ENCODE measurements at places on chromosomes 16 and 17.

DNA sequence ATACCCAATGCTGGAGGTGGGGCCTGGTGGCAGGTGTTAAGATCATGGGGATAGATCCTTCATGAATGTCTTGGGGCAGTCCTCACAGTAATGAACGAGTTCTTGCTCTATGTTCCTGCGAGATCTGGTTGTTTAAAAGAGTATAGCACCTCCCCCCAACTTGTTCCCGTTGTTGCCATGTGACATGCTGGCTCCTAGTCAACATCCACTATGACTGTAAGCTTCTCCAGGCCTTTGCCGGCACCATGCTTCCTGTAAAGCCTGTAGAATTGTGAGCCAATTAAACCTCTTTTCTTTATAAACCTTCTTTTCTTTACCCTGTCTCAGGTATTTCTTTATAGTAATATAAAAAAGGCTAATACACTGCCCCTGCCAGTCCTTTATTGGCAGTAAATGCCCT lies 33.3 kb downstream of the RANBP10 start:
- no peak for DNase-seq

DNA sequence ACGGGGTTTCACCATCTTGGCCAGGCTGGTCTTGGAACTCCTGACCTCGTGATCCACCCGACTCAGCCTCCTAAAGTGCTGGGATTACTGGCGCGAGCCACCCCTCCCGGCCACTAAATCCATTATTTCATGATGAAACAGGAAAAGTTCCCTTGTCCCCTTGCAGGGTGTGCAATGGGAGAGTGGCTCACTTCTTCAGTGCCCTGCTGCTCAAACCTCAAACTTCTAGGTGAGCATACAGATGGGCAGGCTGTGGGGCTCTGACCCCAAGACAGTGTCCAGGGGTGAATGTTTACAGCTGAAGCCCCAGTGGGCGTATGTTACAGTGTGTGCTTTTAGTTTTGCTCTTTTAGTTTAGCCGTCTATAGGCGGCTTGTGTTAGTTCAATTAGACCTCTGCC lies 34.7 kb downstream of the GJC1 start:
- no peak for DNase-seq

DNA sequence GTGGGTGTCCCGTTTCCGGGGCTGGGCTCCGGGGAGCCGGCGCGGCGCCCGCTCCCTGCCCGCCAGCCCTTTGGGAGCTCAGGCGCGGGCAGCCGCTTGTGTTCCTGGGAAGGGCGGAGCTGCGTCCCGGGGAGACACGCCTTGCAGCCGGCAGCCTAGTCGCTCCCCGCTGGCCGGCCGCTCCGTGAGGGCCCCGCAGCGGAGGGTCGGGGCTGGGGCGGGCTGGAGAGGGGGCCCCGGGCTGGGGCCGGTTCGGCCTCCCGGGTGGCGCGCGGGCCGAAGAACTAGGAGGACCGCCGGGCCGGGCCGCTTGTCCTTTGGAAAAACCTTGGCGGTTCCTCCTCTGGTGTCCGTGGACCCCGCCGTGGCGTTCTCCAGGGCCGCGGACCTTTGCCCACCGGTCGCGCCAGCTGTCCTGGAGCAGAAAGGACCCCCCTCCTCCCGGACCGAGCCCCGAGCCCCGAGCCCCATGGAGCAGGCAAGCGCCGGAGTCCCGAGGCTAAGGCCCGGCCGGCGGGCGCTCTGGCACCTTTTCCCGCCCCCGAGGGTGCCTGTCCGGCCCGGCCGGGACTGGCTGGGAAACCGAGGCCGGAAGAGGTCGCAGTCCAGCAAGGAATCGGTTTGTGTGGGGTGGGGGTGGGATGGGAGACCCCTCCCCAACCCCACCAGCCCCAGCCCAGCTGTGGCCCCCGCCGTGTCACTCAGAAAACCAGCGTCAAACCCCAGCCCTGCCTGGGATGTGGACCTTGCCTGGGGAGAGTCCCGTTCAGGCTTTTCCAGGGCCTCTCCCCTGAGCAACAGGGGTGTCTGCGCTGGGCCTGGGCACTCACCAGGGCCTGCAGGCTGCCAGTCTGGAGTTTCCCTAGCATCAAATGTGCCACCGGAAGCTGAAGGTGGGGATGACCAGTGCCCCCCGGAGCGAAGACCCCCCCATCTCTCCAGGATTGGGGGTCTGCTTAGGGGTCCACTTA lies 6.8 kb upstream of the TBC1D3B start:
- no peak for DNase-seq

- no peak for DNase-seq
Observed at GRCh38 chr16:49969091-49970030, 55.7 kb upstream of the CNEP1R1 start.

DNA sequence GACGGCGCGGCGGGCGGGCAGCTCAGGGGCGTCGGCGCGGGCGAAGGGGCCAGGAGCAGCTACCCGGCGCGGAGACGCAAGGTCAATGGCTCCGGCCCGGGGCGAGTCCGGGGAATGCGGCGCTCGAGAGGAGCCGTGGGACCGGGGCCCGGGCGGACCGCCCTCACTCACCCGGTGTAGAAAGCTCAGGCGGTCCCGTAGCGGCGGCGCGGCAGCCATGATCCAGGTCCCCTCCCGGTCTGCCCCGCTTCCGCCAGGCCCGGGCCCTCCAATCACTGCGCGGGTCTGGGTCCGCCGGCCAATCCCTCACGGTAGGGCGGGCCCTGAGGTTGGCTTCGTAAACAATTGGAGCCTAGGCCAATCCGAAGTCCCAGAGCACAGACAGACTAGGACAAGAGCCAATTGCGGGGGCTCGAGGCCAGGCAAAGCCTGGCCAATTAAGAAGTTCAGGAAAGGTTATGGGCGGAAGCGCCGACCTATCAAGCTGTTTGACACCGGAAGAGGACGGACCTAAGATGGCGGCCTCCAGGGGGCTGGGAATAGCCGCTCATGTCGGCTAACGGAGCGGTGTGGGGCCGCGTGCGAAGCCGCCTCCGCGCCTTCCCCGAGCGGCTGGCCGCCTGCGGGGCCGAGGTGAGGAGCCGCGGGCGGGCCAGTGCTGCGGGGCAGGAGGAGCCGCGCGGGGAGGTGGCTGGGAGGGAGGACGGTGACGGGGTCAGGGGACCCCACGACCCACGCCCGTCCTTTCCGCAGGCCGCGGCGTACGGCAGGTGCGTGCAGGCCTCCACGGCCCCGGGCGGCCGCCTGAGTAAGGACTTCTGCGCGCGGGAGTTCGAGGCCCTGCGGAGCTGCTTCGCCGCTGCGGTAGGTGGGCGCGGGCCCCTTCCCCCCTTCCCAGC lies at the start of the genes NDUFAF8 and TEPSIN:
Gene NDUFAF8, plus strand, starts transcription at position 504 of the 899 bp plus-strand sequence. Its CDS starts 46 bp downstream, at position 550.
Gene TEPSIN, minus strand, starts transcription at position 241 of the 899 bp plus-strand sequence. Its CDS starts 22 bp downstream, at position 219.
- peak; percentile 100 for DNase-seq

DNA sequence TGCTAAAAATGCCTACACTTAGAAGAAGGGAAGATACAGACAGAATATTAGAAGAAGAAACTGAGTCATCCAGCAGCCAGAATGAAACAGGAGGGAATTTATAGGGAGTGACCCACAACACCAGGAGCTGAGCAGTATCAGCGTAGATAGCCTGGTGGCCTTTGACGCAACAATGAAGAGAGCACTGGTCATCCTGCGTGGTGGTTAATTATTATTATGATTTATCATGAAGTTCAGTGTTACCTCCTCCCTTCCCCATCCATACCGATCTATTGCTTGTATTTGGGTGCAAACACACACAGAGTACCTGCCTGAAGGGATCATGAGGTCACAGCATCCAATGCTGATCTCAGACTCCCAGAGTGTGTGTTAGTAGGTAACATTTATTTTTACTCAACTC lies 38.5 kb downstream of the ERCC4 start:
- no peak for DNase-seq

DNA sequence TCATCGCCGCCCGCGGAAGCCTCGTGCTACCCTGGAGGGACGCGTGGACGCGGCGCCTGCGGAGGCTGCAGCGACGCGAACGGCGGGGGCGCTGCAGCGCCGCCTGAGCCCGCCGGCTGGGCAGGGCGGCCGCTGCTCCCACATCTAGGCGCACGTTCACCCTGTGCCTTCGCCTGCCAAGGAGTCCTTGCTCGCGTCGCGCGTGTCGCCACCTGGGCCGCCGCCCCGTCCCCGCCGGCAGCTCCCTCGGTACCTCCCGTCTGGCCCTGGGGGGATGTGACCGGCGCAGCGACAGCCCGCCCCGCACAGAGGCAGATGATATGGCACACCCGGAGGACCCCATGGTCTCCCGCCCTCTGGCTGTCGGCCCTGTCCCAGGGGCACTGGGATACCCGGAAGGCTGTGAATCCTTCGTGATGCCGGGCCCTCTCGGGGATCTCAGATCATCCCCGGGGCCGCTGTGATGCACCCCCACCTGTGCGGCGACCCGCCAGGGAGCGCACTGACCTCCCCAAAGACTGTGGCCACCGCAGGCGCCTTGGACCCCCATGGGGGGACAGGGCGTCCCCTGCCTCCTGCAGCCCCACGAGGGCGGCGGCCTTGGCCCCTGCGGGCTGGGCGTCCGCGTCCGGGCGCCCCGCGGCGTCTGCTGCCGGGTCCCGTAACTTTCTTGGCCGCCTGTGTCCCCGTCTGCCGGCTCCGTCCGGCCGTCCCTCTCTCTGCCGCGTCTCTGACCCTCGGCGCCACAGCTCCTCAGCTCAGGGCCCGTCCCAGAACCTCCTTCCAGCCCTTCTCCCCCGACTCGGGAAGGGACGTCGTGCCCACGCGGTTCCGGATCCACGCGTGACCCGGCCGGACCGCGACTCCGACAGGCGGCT lies 689 bp upstream of the TBC1D24 start:
- DNase-seq: peak; percentile 51

GRCh38 chr16:56341656-56342399 lies 83.5 kb downstream of the AMFR start:
- no peak for DNase-seq

DNA sequence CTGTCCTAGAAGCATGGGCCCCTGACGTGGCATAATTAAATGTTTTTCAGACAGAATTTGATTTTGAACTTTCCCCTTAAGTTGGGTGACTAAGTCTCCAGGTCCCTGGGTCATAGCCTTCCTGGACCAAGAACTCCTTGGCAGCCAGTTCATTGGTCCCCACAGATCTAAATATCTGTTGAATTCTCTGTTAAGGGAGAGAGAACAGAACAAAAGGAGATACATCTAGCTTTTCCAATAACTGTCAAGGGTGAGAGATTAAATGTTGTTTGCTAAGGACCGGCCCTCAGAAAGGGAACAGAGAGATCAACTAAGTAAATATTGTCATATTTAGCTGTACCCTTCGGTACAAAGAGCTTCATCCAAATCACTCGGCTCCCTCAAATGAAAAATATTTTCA lies 78.2 kb upstream of the NOL11 start:
- DNase-seq: no peak

DNA sequence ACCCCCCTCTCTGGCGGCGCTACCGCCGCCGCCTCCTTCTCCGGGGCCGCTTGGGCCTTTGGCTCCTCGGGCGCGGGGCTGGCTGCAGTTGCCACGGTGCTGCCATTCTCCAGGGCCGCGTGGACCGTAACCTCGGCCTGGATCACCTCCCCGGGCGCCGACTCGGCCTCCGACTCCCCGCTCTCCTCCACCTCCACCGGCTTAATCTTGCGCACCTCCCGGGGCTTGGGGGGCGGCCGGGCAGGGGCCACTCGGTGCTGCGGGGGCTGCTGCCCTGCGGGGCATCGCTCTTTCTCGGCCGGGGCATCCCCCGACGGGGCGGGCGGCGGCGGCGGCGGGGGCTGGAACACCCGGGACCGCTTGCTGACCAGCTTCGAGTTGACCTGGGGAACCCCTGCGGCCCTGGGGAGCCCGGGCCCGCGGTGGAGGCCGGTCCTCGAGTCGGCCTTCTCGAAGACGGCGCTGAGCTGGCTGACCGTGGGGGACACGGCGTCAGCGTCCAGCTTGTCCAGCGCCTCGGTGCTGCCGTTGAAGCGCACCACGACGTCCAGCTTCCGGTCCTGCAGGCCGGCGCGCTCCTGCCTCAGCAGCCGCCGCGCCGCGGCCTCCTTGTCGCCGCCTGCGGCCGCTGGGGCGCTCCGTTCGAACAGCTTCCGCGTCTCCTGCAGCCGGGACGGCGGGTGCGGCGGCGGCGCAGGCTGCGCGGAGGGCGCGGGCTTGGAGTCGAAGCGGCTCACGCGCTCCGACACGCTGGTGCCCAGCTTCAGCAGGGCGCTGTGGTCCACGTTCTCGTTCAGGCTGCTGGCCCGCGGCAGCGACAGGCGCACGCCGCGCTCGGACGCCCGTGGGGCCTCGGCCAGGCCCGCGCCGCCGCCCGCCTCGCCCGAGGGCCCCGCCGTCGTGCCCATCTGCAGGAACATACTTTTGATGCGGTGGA lies 792 bp downstream of the PPP1R9B start:
- DNase-seq: peak; percentile 34

DNA sequence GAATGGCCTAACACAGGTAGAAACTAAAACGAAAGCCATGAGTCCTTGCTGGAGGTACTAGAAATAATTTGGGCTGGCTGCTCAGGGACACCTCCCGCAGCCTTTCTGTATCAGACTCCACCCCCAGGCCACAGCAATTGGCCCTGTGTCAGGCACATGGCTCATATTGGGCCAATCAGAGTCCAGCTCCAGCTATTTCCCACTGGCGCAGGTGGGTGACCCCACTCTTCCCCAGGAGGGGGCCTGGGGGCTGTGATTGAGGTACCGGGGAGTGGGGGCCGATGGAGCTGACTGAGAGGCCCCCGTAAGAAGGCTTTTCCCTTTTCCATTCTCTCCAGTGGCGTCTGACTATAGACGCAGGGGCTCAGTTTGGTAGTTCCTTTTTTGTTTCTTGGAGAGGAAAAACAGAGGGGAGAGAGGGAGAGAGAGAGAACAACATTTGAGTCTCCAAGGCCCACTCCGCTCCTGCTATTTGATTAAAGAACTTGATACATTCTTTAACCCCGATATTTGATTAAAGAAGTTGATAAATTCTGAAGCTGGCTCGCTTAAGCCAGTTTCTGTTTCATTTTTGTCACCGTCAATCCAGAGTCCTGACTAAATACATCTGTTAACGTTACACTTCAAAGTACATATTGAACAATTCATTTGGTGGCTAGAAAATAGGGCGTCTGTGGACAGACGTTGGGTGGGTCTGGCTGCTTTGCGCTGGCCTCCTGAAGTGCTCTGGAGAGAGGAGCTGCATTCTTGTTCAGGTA lies 26.3 kb downstream of the FOXL1 start:
- no peak for DNase-seq

DNA sequence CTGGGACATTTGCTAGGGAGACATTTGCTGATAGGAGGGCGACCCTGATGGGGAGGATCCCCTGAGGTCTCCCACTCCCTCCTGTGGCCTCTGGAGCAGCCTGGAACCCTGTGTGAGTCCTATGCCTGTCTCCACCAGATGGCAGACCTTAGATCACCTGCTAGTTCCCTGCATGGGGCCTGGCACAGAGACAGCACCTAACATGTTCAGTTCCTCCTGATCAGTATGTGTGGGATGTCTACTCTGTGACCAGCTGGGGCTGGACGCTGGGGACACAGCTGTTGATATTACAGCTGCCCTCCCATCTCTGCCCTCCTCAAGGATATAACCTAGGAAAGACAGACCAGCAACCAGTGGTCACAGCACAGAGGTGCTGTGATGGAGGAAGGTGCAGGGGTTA lies 1.1 kb upstream of the ADCY7 start:
- no peak for DNase-seq

- DNase-seq: no peak
Observed at GRCh38 chr16:84194018-84194417, 3.1 kb downstream of the ADAD2 start.

- no peak for DNase-seq
Observed at GRCh38 chr17:29444589-29444988, 54.4 kb downstream of the TAOK1 start.

Data from midbrain (tissue), 1 donor.